ENCODE measurements at places on chromosomes 1 and 21.

DNA sequence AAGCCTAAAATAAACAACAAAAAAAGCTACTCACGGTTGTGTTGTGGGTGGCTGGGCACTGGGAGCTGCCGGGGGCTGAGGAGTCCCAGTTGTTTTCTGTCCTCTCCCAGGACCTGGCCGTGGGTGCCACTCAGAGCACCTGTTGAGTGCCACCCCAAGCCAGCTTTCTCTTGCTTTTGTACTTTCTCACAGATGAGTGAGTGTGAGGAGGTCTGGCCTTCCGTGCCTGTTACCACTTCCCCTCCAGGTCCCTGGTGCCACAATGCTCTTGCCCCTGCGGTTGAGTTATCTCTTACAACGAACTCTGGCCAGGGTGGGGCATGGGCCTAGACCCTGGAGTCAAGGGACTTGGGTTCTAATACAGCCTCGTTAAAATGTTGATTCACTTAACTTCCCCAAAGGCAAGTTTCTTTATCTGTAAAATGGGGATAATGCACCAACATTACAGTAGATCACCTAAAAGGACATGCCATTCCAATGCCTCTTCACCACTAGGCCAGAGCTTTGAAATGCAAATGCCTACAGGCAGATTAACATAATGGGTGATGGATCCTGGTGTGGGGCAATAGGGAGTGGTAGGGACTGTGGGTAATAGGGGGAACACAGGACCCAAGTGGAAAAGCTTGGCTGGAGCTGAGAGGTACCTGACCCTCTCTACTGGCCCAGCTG, at the start of gene CNR2:
TSS of gene CNR2 (minus strand) at position 151 of the 669 bp plus-strand sequence. CDS start 37,745 bp downstream, outside the sequence.
- DNase-seq = peak; percentile 77

- DNase-seq = no peak
These were observed 10.8 kb downstream of the MCL1 start for GRCh38 chr1:150568594-150568966.

GRCh38 chr21:41639766-41640165, 127.1 kb downstream of the RIPK4 start:
- no peak for DNase-seq

DNA sequence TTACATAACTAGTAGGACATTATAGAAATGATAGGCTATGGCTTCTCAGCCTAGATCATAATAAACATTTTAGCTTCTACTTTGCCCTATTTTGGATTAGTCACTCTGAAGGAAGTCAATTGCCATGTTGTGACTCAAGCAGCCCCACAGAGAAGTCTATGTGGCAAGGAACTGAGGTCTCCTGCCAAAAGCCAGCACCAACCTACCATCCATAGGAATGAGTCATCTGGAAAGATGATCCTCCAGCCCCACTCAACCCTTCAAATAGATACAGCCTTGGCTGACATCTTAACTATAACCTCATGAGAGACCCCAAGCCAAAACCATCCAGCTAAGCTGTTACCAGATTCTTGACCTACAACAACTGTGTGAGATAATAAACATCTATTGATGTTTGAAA, 76.3 kb upstream of the BEND5 start:
- DNase-seq = no peak

DNA sequence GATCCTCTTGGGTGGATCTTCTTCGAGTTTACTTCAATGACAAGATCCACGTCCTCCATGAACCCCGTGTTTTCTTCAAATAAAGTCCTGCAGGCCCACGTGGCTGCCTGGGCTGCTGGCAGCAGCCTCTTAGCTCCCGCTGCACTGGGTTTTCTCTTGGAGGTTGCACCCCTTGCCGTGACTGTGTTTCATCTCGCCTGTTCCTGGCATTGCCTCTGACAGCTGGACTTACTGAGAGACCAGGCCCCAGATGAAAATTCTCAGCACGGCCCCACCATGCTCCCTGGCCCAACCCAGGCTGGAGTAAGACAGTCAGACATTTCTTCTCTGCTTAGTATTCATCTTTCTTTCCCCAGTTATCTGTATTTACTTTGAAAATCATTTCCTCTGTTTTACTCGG, 274.8 kb upstream of the RUNX1 start:
- no peak for DNase-seq

- DNase-seq = no peak
These were observed 50.8 kb downstream of the CHD5 start for GRCh38 chr1:6129313-6129712.

GRCh38 chr1:183131166-183131565, 54.9 kb upstream of the LAMC2 start:
- no peak for DNase-seq

- DNase-seq = no peak
These were observed 38.9 kb downstream of the SPRTN start for GRCh38 chr1:231376875-231377549.

GRCh38 chr1:100950781-100951180, 54.9 kb downstream of the SLC30A7 start:
- DNase-seq = no peak

- DNase-seq = no peak
These were observed 24.9 kb upstream of the KIRREL1 start for GRCh38 chr1:157968508-157968907.

GRCh38 chr1:100512803-100513352, 25.1 kb upstream of the GPR88 start:
- DNase-seq = no peak

DNA sequence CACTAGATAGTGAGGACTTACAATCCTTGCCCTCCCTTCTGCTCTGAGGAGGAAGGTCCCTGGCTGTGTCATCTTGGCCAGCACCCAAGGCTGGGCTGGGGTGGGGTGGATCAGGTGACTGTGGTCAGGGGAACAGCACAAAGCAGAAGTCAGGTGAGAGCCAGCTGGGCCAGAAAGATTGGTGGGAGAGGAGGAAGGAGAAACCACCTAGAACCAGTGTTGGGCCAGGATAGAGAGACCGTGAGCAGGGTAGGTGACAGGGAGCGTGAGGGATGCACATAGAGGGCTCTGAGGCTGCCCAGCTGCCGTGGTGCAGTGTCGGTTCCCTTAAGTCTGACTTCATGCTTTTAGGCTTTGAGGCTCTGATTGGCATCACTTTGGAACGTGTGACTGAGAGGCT, 22.7 kb downstream of the NCF2 start:
- no peak for DNase-seq

- no peak for DNase-seq
These were observed 14.3 kb upstream of the S100A11 start for GRCh38 chr1:152050886-152051675.

DNA sequence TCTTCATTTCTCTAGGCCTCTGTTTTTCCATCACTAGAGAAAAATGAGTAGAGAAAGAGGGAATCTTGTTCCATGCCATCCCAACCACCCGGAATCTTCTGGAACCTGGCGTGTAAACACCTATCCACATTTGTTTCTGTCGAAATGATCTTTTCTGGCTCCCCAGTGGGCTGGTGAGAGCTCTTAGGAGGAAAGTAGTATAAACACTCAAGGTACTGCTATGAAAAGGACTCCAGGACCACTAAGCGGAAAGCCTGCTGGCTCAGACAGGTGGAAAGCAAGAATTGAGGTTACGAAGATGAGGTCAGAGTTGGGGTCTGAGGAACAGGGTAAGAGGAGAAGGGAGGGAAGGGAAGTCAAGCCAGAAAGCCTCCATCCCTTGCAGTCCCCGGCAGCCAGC, 90.8 kb downstream of the PLXNA2 start:
- no peak for DNase-seq

DNA sequence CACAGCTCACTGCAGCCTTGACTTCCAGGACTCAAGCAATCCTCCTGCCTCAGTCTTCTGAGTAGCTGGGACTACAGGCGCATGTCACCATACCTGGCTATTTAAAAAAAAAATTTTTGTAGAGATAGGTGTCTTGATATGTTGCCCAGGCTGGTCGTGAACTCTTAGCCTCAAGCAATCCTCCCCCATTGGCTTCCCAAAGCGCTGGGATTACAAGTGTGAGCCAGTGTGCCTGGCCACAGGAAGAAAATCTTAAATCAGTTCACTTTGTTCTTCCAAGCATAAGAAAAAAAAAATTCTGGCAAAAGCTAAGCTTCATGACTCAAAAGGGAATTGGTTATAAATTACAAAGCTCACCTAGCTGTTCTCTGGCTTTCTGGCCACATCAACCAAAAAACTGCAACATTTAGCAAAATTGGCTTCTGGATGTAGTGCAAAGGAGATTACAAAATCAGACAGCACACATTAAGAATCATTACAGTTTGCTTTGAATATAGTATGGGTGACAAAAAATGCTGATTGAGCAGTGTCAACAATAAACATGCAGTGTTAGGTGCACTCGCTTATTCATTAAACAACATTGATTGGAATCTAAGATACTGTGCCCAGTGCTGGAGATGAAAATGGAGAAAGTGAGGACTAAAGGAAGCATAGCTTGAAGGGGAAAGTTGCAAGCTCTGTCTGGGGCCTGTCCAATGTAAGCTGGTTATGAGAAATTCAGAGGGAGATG, 76.7 kb downstream of the KCTD3 start:
- no peak for DNase-seq

DNA sequence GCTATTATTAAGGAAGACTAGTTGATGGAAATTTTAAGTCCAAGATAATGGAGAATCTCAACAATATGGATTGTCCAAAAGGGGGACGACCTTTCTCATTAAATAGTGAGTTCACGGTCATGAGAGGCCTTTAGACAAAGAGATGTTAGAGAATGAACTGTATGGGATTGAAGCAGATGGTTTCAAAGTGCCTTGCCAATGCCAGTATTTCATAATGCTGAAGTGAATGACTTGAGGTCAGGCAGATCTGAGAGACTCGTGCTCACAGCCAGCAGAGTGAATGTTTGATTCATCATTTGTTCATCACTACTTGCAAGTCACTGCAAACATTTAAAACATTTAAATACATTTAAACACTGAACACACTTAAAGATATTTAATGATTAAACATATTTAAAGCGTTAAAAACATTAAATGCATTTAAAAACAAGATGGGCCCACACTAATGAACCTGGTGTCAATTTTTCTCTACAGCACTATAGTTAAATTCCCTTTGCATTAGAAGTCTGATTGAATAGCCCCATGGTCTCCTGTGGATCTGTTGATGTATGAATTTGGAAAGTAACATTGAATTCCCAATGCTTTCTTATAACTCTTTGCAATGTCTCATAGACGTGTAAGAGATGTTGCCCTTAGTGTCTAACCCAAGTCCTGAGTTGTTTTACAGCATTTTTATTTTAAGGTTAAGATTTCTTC, 80.7 kb downstream of the TGFB2 start:
- no peak for DNase-seq

DNA sequence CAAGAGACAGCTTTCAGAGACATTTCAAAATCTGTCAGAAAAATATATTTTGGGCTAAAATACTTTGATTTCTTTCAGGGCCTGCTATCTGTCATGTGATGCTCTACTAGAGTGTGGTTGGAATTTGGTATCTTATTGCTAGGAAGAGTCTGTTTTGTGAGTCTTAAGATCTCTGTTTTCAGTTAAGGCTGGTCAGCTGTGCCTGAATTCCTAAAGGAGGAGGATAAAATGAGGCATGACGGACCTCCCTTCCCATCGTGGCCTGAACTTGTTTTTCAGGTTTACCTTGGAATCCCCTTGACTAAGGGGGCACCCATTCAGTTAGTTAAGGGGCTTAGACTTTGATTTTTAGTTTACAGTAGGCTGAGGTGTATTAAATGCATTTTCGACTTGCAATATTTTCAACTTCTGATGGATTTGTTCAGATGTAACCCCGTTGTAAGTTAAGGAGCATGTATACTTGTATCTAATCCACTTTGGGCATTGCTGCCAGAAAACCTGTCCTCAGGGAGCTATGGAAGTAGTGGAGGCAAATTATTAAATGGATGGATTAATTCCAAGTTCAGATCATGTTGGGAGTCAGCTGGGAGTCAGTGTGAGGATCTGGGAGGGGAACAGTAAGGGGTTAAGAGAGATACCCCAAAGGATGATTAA, 18.3 kb downstream of the CAPN2 start:
- DNase-seq = no peak

DNA sequence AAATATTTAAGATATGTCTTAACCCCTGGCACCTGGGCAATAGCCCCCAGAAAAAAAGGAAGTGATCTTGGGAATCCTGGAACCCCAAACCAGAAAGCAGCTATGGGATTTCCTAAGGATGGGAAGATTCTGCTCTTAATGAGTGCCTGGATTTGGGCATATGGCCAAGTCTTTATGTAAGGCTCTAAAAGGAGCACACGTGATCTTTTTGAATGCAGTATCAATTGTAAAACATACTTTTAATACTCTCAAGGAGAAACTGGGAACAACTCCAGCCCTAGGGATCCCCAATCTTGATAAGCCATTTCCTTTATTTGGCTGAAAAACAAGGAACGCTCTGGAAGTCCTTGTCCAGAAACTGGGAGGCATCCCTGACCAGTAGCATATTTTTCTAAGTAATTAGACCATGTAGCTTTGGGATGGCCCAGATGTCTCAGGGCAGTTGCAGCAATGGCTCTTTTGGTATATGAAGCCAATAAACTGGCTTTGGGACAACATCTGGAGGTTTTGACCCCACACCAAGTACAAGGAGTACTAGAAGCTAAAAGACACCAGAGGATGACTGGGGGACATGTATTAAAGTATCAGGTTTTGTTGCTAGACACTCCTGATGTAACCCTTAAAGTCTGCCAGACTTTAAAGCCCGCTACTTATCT, 80.9 kb upstream of the KIAA0040 start:
- DNase-seq = no peak

- DNase-seq = no peak
These were observed 57.9 kb downstream of the CENPF start for GRCh38 chr1:214660900-214661299.

- DNase-seq = no peak
These were observed 19.7 kb downstream of the DPH5 start for GRCh38 chr1:101005871-101006270.

DNA sequence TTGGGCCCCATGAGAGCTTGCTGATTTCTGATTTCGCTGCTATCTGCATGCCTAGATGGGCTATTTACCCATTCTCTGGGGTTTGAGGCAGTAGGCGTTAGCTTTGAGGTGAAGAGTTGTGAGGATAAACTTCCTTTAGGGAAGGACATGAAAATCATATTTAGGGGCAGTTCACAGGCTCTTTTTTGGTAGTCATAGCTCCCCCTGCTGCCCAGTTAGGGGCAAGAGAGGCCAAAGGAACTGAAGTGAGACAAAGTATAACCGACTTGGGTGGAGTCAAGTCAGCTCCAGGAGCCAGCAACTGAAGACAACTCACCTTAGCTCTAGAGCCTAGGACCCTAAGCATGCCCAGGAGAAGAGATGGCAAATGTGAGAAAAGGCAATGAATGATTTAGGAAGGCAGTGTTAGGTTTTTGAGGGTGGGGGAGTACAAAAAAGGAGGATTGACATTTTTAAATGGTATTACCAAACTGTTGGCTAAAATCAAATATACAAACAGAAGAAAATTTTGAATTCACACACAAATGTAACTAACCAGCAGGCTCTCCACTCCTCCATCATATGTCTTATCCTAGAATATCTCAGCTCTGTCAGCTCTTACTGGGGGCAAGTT, 625.2 kb downstream of the LMO4 start:
- peak; percentile 43 for DNase-seq

DNA sequence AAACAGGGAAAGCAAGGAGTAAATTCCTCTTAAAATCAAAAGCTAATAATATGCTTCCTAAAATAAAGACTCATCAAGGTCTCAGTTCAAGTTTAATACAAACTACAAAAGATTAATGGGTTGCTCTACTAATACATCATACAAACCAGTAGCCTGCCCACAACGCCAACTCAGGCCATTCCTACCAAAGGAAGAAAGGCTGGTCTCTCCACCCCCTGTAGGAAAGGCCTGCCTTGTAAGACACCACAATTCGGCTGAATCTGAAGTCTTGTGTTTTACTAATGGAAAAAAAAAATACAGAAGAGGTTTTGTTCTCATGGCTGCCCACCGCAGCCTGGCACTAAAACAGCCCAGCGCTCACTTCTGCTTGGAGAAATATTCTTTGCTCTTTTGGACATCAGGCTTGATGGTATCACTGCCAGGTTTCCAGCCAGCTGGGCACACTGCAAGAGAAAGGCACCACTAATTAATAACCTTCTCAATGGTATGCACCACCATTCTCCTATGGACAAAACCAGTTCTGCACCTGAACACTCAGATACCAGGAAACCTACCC, 10.6 kb downstream of the PRDX1 start:
- no peak for DNase-seq

Measured in germinal center (tissue), 1 donor.